ENCODE measurements at places on chromosomes 2 and 18.

- DNase-seq = no peak
Observed at GRCh38 chr2:191802180-191802579, 44.7 kb downstream of the CAVIN2 start.

GRCh38 chr2:96105152-96105915, 11.0 kb downstream of the ADRA2B start:
- no peak for DNase-seq

DNA sequence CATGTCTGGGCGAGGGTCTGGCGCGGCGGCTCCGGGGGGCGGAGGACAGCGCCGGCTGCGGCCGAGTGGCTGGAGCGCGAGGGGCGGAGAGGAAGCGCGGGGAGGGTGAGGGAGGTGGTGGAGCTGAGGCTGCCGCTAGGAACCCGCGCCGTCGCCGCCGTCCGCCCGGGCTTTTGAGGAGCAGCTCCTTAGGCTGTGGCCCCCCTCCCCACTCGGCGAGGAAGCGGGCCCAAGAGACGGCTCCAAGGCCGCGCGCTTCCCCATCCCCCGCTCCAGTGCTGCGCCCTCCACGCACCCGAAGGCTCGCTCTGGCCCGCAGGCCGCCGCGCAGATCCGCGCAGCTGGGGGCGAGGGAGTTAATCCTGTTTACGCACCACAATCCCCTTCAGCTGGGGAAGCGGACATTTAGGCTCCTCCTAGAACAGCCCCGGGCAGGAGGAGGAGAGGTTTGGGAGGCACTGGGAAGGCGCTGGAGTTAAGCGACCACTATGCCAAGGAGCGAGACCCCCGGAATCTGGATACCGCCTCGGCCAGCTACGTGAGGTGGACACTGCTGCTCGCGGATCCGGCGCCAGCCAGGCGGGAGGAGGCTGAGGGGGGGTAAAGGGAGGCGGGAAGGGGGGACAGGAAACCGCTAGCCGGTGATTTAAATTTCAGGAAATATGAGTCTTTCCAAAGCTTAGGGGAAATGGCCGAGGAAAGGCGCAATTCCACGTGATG, at the start of gene CNRIP1:
Gene CNRIP1 (minus strand): TSS at position 552 of the 720 bp plus-strand sequence. CDS start 549 bp downstream, at position 3.
- DNase-seq = peak; percentile 53

- no peak for DNase-seq
Observed at GRCh38 chr18:37963837-37964236, 398.2 kb upstream of the CELF4 start.

DNA sequence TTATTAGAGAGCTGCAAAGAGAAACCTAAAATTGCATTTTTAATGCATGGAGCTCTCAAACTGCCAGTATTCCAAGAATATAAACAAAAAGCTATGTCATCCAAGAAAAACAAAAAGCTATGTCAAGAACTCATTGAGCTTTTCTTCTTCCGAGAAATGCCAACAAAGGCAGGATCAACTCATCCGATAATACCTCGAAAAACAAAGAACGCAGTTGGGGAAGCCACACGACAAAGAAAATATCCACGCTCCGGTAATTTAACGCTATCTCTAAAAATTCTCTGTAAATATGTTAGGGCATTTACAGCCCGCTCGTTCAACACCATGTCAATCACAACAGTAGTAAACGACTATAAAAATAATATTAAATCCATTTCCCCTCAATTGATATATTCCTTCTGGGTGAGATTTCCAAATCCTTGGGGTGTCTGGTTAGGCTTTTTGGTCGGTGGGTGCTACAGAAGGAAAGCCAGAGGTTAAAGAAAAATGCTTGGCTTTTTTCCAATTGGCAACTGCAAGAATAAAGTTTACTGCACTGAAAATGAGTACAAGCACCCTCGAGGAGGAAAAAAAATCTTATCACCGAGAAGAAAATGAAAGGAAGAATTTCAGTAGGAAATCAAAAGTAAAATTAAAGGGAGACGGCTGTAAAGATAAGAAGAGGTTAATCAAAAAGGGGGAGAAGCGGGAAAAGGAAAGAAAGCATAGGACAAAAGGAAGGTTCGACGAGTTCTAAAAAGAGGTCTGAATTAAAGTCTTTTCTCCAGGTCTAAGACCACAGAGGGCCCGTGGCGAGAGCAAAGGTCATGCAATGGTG, 856 bp downstream of the TIA1 start:
- DNase-seq = no peak

DNA sequence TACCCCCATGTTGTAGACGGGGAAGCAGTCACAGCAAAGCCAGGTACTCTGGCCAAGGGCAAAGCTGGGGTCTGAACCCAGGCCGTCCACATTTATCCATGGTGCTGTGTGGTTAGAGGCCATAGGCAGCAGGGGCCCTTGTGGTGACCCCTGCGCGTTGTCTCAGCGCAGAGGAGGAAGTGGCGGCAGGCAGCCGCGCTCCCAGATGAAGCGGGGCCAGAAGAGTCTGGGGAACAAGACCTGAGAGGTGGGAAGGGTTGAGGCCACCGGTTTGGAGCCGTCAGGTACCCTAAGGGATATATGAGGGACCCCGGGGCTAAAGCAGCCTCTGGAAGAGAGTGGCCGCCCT, 770 bp downstream of the ZNF396 start:
- no peak for DNase-seq

GRCh38 chr2:86238354-86238753, 39.1 kb downstream of the MRPL35 start:
- DNase-seq = no peak

- no peak for DNase-seq
Observed at GRCh38 chr2:29317801-29318485, 202.7 kb downstream of the CLIP4 start.

- no peak for DNase-seq
Observed at GRCh38 chr2:75587954-75588587, 27.3 kb upstream of the EVA1A start.

All from breast epithelium (tissue), 4 donors.